ENCODE measurements at places on chromosomes 4 and X.

GRCh38 chrX:130915302-130915701 is 12.3 kb upstream of the ENOX2 start:
- DNase-seq = no peak

DNA sequence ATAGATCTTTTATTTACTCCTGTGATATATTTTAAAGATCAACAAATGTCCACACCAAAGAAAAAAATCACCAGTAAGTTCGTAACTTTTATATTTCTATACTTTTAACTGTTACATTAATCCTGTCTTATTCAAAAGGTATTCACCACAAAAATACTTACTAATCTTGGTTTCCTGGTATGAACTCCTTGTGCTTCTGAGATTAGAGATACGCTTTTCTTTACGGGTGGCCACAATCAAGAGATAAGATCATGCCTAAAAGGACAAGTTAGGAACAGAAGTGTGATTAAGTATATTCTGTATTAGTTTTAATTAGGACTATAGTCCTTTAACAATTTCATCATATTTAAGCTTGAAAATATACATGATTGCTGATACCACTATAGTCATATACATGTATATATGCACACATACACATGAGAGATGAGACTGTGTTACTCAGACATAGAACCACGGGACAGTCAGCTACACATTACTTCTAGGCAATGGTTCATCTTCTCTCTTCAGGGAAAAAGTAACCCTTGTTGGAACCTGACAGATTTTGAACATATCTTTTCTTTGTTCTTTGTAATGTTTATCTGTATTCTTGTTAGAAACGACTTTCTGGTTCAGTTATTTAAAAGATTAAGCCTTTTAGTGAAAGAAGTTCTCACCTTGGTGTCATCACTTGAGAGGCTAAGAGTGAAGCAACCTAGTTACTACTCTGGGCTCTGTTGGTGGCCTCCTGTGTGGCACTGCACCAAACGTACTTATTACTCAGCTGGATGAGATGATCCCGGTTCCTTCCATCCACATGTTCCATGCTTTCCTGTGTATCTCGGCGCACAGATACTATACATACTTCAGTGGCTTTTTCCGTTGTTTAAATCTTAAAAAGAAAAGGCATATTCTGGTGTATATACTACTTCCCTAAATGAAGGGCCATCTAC is 146.1 kb downstream of the CBR4 start:
- no peak for DNase-seq

GRCh38 chrX:65731684-65732289 is 64.3 kb downstream of the MSN start:
- DNase-seq = no peak

DNA sequence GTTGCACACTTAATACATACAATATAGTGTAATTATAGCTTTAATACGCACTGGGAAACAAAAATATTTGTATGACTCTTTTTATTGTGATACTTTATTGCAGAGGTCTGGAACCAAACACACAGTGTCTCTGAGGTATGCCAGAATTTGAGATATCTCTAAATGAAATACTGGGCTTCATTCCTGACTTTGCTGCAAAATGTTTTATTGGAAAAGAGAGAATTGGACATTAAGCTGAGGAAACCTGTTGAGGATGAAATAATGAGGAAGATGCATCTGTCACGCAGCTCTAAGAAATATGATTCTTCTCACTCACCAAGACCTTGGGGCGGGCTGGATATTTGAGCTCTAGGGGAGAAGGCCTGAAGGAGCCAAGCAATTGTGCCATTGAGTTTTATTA is 242.1 kb downstream of the CPE start:
- no peak for DNase-seq

- no peak for DNase-seq
Observed at GRCh38 chr4:153245775-153246174, 41.5 kb downstream of the TRIM2 start.

DNA sequence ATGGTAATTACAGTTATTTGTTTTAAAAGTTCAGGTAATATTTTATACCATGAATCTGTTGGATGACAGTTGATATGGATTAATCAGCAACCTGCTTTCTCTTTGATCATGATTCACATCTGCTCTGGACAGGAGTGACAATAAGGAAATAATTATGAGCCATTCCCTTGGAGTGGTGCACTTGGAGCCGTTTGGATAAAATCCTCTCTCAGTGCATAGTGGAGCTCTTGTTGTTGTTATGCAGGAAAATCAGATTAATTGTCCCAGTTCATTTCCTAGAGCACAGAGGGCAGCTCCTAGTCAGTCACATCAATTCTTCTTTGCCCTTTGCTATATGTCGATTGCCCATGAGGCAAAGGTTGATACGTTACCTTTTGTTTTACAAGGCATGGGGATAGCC is 668.3 kb upstream of the NR3C2 start:
- DNase-seq = no peak

- DNase-seq = no peak
Observed at GRCh38 chrX:111778591-111778990, 97.4 kb upstream of the TRPC5OS start.

- no peak for DNase-seq
Observed at GRCh38 chr4:116400480-116400879, 684.9 kb downstream of the TRAM1L1 start.

DNA sequence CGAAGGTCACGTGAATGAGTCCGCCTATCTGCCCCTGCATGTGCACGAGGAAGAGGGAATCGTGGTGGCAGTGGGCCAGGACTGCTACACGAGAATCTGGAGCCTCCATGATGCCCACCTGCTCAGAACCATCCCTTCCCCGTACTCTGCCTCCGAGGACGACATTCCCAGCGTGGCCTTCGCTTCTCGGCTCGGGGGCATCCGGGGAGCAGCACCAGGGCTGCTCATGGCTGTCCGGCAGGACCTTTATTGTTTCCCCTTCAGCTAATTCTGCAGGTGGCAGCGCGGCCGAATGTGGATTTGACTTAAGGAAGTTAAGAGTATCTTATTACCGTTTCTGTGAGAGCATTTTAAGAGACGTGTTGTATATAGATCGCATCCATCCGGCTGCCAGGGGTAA is 1.2 kb downstream of the DCAF4L1 start:
- no peak for DNase-seq

DNA sequence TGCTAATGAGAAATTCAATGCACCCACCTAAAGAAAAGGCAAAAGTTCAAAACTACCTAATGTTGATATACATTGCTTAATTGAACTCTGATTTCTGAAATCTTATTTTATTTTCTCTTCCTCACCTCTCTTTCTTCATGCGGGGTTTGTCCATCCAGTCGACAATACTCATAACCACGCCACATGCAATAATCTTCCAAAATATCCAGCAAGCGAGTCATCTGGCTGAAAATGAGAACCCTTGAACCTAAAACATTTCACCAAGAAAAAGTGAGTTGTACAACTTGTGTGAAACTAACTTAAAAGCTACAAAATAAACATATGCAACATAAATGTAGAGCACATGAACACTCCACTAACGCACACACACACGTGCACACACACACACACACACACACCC is 26.7 kb downstream of the SMARCA1 start:
- no peak for DNase-seq

DNA sequence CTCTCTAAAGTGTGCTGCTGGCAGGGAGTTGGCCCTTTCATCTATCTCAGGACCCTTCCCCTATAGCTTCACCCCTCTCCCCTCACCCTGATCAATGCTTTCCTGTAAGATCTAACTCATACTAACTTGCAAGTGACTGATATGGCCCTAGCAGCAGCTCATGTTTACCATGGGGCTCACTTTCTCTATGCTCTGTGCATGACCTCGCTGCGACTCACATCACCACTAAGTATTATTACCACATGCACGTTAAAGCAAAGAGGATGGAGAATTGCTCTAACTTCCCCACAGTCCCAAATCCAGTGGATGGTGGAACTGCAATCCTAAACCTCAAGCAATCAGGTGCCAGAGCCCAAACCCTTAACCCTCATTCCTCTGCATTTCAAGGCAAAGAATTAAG is 626.6 kb downstream of the MID1IP1 start:
- no peak for DNase-seq

DNA sequence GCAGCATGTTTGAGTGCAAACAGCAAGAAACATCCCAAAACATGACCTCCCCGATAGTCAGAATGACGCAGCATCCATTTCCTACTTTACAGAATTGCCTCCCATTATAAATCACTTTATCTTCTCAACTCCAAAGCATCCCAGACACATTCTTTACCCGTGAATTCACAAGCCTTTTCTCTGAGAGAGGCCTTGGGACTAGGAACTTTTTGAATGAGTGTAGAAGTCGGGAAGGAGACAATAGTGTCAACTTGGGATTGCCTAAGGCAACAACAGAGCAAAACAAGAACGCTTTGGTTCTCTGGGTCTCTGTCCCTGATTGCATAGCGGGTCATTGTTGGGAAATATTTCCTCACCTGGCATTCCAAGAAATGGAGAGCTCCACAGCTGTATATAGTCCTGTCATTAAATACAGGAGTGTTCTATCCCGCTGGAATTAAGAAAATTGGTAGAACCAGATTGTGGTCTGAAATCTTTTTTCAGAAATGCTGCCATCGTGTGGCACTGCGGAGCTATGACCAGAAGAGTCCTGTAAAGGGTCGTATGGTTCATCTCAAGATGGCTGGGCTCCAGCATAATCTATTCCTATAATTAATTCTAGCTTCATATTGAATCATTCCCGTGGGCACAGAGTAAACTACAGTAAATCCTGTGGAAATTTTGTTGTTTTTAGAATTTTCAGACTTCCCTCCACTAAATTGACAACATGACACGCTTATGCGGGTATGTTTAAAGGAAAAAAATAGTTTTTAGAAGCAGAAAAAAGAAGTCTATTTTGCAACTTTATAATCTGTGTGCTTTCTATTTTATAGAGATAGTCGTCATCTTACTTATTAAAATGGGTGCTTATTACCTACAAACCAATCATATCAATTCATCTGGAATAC is 2.0 kb upstream of the SPP1 start:
- DNase-seq = no peak

DNA sequence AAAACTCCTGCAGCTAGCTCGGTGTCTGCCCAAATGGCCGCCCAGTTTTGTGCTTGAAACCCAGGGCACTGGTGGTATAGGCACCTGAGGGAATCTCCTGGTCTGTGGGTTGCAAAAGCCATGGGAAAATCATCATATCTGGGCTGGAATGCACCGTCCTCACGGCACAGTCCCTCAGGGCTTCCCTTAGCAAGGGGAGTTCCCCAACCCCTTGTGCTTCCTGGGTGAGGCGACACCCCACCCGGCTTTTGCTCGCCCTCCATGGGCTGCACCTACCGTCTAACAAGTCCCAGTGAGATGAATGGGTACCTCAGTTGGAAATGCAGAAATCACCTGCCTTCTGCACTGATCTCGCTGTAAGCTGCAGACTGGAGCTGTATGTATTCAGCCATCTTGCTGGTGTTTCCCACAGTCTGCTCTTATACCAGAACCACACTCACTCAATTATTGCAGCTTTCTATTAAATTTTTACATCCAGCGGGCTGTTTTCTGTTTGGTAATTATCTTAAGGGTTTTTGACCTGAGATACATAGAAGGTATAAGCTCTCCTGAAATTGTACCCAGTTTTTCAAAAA is 36.7 kb upstream of the NPNT start:
- DNase-seq = no peak

GRCh38 chrX:29852767-29853166 is 362.6 kb upstream of the MAGEB2 start:
- DNase-seq = no peak

DNA sequence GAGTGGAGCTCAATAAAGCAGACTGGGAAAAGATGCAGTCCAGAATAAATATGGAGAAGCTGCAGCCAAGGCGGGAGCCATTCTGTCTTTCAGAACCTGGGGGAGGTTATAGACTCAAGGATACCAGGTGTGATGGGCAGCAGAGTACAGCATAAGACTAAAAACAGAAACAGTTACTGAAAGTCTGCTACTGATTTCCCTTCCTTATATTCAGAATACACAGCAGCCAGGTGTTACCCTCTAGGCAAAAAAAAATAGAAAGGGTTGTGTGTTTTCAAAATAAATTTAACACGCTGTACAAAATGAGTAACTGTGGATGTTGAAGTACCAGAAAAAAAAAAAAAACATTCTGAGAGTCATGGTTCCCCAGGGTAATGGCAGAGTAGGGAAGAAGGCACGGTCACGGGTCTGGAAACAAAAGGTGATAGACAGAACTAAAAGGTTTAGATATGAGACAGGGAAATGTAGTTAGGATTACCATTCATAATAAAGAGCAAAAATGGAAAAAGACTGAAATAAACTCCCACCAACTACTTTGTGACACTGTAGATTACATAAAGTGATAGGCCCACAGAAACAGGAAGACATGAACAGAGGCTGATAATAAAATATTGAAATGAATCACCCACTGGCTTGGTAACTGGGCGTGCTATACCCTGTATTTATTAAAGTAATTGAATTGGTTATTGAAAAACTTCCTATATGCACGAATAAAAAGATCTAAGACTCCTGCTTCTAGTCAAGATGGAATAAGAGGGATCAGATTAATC is 10.8 kb upstream of the HHIP start:
- no peak for DNase-seq

DNA sequence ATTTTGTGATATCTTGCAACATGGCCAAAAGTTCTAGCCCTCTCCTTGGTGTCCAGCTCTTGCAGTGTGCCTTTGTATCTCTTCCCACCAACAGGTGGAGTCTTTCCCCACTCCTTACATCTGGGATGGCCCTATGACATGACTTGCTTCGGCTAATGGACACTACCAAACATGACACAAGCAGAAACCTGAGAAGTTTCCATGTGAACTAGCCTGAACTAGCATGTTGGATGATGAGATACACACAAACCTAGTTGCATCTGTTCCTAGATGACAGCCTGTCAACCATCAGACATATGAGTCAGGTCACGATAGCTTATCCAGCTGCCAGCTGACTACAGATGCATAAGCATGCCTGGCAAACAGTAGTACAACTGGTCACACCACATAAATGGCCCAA is 207.5 kb upstream of the FTHL17 start:
- no peak for DNase-seq

- no peak for DNase-seq
Observed at GRCh38 chr4:37595875-37596680, 90.1 kb downstream of the RELL1 start.

- DNase-seq = no peak
Observed at GRCh38 chr4:90718931-90719330, 591.7 kb downstream of the CCSER1 start.

- no peak for DNase-seq
Observed at GRCh38 chr4:153945704-153946103, 156.8 kb upstream of the SFRP2 start.

All from esophagus squamous epithelium (tissue), 5 donors.